ENCODE measurements at places on chromosomes 2 and 18.

DNA sequence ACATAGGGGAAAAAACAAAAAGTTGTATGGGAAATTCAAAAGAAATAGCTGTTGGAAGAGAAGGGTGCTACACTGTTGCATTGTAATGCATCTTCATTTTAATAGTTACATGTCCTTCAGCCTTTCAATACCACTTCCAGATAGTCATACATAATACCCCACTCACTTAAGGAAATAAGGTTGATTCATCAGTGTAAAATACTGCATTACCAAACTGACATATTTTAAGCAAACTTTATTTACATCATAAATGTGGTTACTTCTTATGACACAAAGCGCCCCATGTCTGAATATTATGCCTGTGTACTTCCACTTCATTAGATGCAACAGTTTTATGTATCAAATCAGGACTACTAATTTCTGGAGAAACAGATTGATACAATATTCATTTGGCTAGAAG, 4.5 kb downstream of the RBMS1 start:
- DNase-seq: peak; percentile 44

GRCh38 chr18:61628085-61628484, 264.7 kb downstream of the RNF152 start:
- DNase-seq: peak; percentile 45

DNA sequence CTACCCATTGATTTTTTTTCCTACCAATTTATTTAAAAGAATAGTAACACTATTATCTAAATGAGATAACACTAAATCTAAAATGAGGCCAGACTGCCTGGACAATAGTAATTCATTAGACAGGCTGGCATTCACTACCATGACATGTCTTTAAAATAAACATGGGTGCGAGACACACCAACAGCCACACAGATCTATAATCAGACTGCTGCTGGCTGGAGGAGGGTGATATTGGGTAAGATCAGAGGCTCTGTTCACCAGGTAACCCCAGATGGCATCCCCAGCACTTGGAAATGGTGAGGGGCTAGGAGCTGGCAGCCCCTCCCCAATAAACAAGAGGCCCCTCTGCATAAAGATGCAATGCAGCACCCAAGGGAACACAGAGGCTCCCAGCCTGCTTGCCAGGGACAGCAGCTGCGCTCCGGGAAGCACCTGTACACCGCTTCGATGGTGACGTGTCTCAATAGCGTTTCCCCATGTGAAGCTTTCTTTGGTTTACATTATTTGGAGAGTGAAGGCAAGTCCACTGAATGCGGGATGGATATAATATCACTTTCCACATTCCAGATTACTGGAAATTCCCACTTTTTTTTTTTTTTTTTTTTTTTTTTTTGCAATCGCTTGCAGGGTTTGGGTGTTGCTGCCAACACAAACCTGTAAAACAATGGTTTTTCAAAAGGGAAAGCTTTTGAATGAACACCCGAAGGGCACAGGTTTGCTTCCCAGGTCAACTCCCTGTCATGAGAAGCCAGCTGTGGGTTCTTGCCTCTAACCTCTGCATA, 159.0 kb downstream of the ZNF516 start:
- no peak for DNase-seq

GRCh38 chr2:129580001-129580400, 399.5 kb upstream of the RAB6C start:
- no peak for DNase-seq

DNA sequence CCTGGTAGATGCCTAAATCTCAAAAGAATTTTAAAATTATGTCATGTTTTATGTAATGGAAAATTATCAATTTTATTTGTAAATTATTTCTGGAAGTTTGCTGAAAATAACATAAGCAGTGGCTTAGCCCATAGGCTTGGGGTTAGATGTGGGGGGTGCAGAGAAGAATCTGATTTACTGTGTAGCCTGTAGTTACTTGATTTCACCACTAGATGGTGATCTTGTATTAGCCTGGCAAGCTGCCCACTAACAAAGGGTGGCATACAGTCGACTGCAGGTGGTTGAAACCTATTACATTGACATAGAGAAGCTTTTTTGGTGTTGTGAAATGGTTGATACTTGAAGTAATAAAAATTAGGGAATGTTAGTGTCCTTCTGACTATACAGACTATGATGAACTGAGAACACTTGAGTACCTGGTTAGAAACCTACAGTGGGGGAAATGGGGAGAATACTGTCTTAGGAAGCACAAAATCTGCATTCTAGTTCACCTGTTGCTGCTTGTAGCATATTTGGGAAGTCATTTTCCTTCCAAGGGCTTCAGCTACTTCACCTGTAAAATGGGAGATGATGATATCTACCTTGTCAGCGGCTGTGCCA, 191.0 kb upstream of the LHCGR start:
- peak; percentile 40 for DNase-seq

DNA sequence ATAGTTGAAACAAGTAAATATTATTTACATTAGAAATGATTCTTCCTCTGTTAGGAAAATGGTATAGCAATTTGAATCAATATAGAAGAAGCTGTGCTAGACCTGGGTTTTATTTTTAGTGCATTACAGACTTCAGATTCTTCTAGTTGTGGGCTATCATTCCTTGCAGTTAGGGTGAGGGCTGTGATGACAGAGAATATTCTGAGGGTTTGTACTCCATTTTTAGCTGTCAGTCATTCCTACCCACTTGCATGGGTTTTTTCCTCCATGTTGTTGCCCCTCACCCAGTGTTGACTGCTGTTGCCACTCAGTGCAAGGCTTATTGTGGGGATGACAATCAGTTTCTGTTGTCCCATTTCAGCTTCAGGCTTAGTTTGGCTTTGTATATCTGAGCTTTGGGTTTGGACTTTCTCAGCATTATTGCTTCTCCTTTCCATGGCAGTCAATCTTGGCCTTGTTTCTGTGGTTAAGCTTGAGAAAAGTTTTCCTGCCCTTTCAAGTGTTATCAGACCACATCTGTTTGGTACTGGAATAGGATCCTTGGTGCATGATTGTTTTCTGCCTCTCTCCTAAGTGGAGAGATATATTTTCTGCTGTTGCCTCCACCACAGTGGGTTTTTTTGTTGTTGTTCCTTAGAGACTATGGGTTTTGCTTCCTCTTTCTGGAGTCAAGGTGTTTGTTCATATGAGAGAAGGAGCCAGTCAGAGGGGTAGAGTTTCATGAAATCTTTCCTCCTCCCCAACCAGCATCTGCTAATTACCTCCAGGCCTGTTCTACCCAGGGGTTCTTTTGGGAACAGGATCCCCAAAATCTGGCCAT, 312.7 kb upstream of the CWC22 start:
- DNase-seq: no peak

DNA sequence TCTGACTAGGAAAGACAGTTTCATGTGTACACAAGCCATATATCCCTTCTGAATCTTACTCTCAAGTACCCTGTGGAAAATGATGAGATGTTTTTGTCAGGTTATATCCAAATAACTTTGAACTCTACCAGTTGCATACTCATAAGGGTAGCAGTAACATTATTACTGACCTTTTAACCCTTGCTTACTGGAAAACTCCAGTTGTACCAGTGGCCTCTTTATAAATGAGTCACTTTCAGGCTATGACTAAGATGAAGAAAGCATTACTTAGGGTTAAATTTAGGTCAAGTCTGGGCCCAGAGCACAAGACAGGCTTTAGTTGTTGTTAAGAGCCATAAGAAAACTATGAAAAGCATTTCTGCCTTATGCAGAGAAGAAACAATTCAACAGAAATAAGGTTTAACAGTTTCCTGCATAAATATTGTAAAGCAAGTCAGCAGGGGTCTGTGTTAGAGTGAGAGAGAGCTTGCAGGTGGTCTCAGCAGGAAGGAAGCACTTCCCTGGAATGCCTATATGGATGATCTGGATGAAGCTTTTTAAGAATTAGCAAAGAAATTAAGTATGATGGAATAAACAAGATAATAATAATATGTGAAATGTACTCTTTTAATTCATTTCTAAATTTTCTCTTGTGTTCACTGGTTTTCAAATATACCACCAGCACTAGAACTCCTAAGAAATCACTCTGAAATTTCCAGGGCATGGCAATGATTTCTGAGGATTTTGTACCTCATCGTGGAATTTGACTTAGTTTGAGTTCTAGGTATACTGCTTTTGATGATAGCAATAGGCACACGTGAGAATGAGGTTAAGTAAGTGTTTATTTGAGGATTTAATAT, 126.6 kb downstream of the UBE2E3 start:
- DNase-seq: peak; percentile 93

GRCh38 chr2:15141211-15141610, 419.9 kb downstream of the NBAS start:
- no peak for DNase-seq

DNA sequence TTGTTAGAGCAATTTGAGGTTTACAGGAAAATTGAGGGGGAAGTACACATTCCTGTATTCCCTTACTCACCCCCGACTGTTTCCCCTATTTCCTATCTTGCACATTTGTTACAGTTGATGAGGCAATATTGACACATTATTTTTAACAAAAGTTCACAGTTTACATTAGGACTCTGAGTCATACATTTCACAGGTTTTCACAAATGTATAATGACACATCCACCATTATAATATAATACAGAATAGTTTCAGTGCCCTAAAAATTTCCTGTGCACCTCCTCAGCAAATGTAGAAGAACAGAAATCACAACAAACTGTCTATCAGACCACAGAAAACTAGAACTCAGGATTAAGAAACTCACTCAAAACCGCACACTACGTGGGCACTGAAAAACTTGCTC, 160.6 kb upstream of the RMP24 start:
- peak; percentile 9 for DNase-seq

- peak; percentile 84 for DNase-seq
Observed at GRCh38 chr18:45517181-45517741, 98.0 kb upstream of the SLC14A2 start.

DNA sequence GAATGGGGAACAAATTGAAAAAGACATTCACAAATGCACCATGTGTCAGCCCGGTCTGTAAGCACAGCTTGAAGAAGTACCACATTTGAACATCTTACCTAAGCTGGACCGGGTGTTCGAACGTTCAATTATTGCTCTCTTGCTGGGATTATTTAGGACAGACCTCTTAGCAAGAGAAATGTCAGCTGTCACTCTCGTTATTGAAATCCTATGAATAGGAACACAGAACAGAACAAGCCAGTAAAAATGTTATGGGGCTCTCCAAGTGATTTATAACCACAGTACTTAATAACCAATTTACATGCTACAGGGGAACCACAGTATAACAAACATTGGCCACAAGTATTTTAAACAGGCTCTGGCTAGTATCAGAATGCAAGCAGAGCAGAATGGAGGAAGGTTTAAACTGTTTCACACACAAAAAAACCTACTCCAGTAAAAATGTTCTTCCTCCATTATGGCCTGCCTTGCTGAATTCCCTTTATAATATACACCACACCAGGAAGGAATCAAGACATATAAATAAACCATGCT, 32.5 kb upstream of the ARL5A start:
- DNase-seq: no peak

DNA sequence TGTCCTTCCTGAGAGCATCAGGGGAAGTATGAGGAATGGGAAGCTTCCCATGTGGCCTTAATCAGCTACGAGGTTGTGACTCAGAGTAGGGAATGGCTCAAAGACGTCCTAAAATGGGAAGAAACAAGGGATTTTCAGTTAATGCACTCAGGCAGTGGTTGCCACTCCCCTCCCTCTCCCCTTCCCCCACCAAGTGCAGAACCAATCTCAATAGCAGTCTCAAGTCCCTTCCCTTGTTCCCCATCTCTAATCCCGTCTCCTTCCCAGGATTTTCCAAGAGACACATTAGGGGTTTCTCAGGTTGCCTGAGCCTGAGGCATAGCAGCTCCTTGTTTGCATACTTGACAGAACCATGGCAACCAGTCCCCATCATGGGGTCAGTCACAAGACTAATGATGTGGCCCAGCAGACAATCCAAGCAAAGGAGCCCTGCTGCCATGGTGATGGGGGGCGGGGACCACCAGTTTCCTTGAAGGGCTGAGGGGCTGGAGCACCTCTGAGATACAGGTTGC, 18.2 kb upstream of the RESP18 start:
- DNase-seq: peak; percentile 85

- peak; percentile 89 for DNase-seq
Observed at GRCh38 chr18:59874166-59874565, 25.6 kb upstream of the PMAIP1 start.
